ENCODE measurements at places on chromosomes 13 and 19. TPM values are rescaled to one million over a fixed set of nuclear protein-coding genes. Genes with fewer than 3 reads are reported as not detected.

DNA sequence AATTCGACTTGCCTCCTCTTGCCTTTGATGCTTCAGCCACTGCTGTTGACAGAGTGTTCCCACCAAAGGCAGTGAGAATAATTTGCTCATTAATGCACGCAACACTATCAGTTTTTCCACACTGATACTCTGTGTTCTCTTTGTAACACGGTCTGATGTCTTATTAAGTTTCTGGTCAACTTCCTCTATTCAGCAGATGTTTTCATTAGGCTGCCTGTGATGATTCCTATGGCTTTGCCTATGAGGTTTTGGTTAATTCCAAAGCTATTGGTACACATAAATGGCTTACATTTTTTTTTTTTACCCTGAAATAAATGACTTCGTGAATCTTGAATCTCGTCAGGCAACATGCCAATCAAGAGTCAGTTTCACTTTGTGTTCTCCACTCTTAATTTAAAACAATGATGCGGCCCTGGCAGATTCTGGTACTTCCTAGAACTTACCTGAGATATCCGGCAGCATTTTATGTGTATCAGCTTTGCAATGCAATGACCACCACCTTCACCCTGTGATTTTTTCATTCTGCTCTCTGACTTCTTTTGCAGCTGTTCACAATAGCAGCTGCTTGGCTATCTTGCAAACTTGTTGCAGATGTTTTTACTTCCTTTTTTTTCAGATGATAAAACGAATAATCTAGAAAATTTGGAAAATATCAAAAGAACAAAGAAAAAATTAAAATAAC is 27.5 kb upstream of the KL start:
- DNase-seq = no peak

GRCh38 chr13:77563111-77563510 is 27.6 kb downstream of the SCEL start:
- no peak for DNase-seq

DNA sequence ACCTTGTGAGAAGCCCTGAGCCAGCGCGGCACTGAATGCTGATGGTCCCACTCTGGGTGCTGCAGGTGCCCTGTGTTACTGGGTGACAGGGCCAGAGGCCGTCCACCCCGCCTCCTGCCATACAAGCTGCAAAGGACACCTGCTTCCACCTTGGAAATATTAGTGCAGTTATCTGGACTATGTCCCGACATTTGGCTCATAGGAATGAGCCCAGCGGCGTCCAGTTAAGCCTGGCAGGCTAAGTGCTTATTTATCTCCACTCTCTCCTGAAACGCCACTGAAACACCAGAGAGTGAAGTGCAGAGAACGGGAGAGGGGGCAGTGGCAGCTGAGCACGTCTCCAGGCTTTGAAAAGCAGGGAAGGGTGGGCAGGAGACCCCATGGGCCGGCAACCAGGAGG is 145.8 kb downstream of the KDM4B start:
- DNase-seq = no peak

The BRSK1 gene
- polyA plus RNA-seq = 11.8 TPM

- DNase-seq = no peak
These were observed 1.7 kb upstream of the C13orf42 start for GRCh38 chr13:51112771-51113170.

GRCh38 chr13:102933122-102933521 is 87.3 kb downstream of the ERCC5 start:
- no peak for DNase-seq

The ZNF154 gene
- polyA plus RNA-seq = 27.4 TPM

GRCh38 chr13:75986818-75987217 is 350.7 kb downstream of the LMO7 start:
- no peak for DNase-seq

The CGB8 gene
- not detected for polyA plus RNA-seq
